ENCODE measurements at places on chromosomes 6 and 20. TPM values are rescaled to one million over a fixed set of nuclear protein-coding genes. Genes with fewer than 3 reads are reported as not detected.

GRCh38 chr6:101401792-101402621 lies 8.5 kb downstream of the GRIK2 start:
- no peak for DNase-seq

GRCh38 chr6:27867051-27867944 lies 44.9 kb downstream of the OR2B2 start:
- no peak for DNase-seq

DNA sequence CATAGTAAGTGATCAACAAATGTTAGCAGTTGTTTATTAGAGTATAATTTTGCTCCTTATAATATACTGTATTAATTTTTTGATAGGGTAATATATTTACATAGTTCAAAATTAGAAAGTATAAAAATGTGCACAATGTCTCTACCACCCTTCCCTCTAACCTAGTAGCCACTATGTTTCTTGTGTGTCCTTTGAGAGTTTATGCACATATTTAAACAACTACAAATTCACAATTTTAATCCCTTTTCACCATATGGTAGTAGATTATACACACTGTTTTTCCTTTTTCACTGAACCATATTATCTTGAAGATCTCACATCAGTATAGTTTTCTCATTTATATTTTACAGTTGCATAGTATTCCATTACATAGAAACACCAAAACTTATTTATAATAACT lies 194.9 kb downstream of the ASCC3 start:
- no peak for DNase-seq

DNA sequence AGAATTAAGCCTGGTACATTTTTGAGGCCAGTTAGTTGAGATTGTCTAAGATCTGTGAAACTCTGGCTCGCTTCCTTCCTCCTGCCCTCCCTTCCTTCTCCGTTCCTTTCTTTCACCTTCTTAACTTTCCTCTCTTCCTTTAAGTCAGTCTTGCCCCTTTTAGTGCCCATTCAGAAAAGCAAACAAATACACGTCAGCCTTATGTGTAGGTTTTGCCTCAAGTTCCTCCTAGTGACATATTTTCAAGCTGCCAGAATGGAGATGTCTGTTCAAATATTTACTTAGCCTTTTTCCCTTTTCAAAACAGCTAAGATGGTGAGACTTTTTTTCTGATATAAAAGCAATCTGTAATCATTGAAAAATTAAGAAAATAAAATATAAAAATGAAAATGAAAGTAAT lies 178.4 kb downstream of the FARS2 start:
- DNase-seq = no peak

- DNase-seq = no peak
These were observed 38.8 kb downstream of the MAP7 start for GRCh38 chr6:136511397-136511796.

DNA sequence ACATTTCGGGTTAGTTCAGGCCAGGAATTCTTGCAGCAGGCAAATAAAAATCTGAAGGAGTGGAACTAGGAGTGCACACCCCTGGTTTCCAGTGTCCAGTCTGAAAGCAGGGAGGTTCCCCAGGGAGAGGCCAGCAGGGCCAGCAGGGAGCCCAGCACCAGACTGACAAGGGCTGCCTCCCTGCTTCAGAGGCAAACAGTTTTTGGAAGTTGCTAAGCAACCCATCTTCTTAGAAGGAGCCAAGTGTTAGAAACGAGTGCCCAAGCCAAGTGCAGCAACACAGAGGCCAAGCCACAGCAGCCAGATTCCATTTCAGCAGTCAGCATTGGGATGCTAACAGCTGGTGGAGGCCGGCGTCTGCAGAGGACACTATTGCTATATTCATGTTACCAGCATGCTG lies 179.1 kb downstream of the SYNDIG1 start:
- no peak for DNase-seq

DNA sequence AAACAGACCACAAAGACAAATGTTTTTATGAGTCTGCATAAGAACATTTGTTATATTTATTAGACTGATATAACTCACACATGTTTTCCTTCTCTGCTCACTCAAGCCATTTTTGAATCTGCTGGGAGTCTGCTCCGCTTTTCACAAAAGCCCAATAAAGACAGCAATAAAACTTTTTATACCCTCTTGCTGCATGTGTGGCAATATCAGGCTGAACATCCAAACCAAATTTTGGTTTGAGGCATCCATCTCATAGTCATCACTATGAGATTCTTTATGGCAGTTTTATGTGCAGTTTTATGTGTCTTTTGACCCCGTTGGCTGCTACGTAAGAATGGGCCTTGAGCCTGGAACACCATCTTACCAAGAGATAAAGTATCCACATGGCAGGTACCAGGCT lies 1276.8 kb upstream of the ADGRB3 start:
- DNase-seq = no peak

- DNase-seq = no peak
These were observed 332.0 kb downstream of the BTBD9 start for GRCh38 chr6:38307740-38308139.

DNA sequence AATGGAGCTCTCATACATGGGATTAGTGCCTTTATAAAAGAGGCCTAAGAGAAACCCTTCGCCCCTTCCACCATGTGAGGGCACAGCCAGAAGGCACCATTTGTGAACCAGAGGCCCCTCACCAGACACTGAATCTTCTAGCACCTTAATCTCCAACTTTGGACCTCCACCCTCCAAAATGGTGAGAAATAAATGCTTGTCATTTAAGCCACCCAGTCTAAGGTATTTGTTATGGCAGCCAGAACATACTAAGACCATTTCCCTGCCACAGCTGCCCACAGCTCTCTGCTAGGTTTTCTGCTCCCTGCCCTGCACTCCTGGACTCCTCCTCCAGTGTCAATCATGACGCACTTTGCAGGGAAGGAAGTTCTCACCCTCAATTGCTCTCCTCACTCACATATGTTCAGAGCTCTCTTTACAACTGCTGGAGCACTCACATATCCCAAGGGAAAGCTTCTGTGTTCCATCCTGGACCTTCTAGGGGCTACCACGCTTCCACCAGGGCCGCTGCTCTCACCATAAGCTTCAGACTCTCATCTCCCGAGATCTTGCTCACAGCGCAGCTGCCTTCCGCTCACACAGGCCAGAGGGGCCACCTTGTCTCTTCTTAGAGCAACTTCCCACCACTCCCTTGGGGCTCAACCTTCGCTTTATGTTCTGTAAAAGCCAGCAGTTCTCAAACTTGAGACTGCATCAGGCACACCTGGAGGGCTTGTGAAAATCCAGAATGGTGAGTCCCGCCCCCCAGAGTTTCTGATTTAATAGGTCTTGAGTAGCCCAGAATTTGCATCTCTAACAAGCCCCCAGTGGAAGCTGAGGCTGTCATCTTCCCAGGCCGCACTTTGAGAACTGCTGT lies 1.6 kb upstream of the LY86 start:
- no peak for DNase-seq

- no peak for DNase-seq
These were observed 120.5 kb downstream of the CD164 start for GRCh38 chr6:109261811-109262210.

DNA sequence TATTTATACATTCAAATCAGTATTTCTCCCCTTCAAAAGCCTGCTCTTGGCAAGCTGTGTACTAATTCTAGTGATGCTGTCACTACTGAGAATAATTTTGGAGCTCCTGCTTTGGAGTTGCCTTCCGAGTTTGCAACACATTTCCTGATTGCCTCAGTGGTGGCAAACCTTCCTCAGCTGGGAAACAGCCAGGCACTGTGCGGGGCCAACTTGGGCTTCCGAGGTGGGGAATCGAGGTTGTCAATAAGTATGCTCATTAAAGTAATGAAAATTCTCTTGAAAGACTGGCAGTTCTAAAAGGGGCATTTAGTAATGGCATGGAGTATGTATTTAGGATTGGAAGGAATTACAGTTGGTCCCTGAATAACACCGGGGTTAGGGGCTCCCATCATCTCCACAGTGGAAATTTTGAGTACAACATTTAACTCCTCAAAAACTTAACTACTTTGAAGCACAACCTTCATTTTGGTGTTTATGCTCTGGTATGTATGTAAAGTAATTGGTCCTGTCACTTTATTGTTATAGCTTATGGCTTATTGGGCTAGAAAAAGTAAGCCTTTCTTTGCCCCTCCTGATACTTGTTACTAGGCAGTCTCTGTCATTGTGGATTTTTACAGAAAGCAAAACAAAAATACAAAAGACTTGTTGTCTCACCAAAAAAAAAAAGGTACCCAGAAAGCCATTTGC lies 2.7 kb downstream of the PAQR8 start:
- DNase-seq = no peak

DNA sequence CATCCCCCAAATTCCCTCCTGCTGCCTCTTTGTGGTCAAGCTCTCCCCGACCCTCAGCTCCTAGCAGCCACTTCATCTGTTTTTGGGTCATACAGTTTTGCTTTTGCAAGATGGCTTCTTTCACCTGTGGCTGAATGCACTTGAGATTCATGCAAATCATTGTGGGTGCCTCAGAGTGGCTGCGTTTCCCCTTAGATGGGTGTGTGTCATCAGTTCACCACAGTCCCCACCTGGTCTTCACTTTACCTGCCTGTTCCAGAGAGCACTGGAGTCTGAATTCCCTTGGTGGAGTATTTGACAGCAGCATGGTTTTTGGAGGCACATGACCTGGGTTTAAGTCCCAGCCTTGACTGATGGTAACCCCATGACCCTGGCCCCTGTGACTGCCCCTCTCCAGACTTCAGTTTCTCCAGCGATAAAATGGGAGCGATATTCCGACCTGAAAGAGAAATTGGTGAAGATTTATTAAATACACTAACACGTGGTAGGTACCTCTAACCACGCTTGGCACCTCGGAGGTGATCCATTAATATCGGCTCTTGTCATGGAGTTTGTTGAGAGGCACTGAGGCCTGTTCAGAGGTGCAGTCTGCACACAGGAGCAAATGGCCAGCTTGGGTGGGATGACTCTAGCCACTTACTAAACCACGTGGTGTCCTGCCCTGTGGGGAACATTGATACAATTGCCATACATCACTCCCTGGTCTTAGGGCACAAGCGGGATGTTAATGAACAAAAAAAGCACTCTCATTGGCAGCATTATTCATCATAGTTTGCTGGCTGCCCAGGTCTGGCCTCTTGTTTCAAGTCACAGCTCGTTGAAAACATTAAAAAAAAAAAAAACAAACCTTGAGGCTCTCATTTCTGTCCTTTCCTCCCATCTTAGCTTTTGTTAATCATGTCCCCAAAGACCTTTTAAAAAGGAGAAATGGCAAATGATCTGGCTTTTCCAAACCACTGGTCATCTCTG lies 167.2 kb upstream of the KCNG1 start:
- DNase-seq = no peak

- DNase-seq = no peak
These were observed 26.2 kb downstream of the ZKSCAN8 start for GRCh38 chr6:28167926-28168325.

DNA sequence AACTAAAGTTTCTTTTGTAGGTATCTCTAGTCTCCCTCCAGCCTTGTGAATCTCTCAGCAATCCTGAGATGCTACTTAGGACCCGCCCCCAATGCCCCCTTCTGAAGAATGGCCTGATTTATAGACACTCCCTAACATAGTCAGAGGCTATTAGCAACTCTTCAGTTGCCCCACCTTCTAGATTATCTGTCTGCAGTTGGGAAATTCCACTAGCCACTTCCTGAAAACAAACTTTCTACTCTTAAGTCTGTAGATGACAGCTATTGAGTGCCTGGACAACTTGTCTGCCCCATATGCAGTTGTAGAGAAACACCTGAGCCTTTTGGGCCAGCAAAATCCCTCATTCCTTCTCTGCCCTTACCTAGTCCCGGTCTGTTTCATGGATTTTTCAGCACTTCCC lies 188.2 kb upstream of the PREP start:
- DNase-seq = no peak

- no peak for DNase-seq
These were observed 44.9 kb upstream of the MDFI start for GRCh38 chr6:41593406-41593805.

GRCh38 chr6:55089325-55089724 lies 85.0 kb upstream of the HCRTR2 start:
- no peak for DNase-seq

DNA sequence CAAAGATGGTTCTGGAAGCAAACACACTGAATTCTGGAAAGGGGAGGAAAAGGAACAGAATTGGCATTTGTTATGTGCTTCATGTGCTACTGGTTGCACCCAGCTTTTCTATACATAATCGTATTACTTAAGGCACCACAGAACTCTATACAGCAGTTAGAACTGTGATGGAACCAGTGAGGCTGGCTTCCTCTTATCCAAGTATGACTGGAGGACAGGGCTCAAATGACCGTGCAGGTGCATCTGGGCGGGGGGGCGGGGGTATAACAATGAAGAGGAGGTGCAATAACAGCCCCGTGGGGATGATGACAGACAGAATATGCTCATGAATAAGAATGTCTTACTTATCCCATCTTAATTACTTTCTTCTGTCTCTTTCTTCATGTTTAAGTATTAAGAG lies 144.2 kb downstream of the BTBD9 start:
- no peak for DNase-seq

GRCh38 chr20:32871627-32872160 lies 13.0 kb downstream of the EFCAB8 start:
- no peak for DNase-seq

GRCh38 chr20:48295445-48295903 lies 510.2 kb upstream of the SULF2 start:
- no peak for DNase-seq

- DNase-seq = no peak
These were observed 332.1 kb downstream of the UTRN start for GRCh38 chr6:144617191-144617590.

DNA sequence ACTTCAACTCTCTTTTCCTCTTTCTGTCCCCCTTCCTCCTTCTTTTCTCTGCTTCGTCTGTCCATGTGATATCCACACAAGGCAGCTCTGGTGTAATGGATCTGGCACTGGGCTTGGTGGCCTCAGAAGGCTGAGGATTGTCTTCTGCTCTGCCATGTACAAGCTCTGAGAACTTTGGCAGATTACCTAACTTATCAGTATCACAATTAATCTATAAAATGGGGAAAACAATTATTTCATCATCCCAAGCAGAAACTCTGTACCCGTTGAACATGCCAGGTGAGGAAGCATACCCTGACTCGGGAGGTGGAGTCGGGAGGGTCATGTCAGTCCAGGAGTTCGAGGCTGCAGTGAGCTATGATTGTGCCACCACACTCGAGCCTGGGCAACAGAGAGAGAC lies 10.6 kb downstream of the RNF144B start:
- DNase-seq = no peak

GRCh38 chr20:273884-274283 lies 16.4 kb downstream of the DEFB132 start:
- DNase-seq = no peak

DNA sequence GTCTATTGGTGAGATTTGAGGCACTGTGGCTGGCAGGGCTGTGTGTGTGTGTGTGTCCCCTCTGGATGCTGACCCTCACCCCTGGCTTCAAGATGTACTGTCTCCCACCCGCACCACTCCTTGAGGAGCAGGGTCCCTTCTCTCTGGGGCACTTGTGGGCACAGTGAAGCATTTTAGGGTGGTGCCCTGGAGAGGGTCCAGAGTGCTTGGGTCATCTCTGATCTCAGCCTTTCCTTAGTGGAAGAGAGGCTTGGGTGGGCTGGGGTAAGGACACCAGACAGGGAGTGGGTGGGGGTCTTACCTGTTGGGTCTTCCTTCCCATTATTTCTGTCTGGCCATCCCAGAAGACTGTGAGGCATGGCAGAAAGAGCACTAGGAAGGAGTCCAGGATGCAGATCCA lies 66.1 kb downstream of the EFCAB8 start:
- DNase-seq = no peak

The SOX12 gene
- 2.9 TPM for total RNA-seq

The GPX5 gene
- not detected for total RNA-seq

The HLA-E gene
- total RNA-seq = 562 TPM

The IL20RA gene
- 1.1 TPM for total RNA-seq

The ENPP3 gene
- 0.94 TPM for total RNA-seq

The ELOVL2 gene
- 1.3 TPM for total RNA-seq

The FUT9 gene
- total RNA-seq = not detected

The RAMACL gene
- 1.9 TPM for total RNA-seq

The KHDC3L gene
- not detected for total RNA-seq

The FRS3 gene
- 1.8 TPM for total RNA-seq

The TAGAP gene
- 3.1 TPM for total RNA-seq

The CALHM4 gene
- not detected for total RNA-seq

Data from omental fat pad (tissue), 4 donors.